Naive thymus-derived CD4-positive, alpha-beta T cell (primary cell): ENCODE measurements at places on chromosomes 13 and 19. TPM values are rescaled to one million over a fixed set of nuclear protein-coding genes. Genes with fewer than 3 reads are reported as not detected.

GRCh38 chr19:5394551-5395505, 54.2 kb upstream of the PTPRS start:
- DNase-seq: no peak

Gene C19orf67
- total RNA-seq: 0.60 TPM

Gene LILRB4
- 20.2 TPM for total RNA-seq

- no peak for DNase-seq
These were observed 216.9 kb downstream of the DNAJC15 start for GRCh38 chr13:43240278-43240677.

- DNase-seq: no peak
These were observed 186.2 kb upstream of the GPR12 start for GRCh38 chr13:26946684-26947343.

Gene AP1M2
- not detected for total RNA-seq

DNA sequence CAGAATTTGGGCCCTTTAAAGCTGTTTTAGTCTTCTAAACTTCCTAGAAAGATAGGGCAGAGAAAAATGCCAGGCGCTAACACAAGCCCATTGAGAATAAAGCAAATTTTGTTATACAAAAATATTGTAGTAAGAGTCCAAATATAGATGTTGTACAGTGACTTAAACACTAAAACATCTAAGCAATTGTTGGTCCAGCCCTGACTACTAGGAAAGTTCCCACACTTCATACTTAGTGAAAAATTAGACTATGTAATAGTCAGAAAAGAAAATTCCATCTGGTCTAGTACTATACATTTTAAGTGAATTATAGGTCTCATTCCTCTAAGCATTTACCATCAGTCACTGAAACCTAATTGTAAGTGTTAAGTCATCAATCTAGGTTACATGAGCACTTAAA, 1518.3 kb upstream of the SLC10A2 start:
- no peak for DNase-seq

Gene COX7A1
- total RNA-seq: not detected

DNA sequence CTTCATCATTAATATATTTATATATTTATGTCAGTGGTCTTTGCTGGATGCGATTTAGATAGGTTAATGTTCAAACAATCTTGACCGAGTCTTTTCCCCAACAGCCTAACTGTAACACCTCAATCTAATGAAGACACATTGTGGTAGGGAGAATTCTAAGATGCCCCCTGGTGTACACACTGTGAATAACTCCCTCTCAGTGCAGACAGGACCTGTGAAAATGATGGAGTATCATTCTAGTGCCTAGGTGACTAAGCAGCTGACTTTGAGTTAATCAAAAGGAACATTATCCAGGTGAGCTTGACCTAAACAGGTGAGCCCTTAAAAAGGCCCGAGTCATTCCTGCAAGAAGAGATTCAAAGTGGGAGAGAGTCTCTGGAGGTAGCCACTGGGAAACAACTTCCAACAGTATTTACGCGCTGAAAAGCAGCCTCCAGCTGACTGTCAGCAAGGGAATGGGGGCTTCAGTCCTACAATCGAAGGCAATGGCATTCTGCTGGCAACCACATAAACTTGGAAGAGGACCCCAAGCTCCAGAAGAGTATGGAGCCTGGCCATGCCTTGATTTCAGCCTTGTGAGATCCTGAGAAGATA, 28.0 kb upstream of the KBTBD7 start:
- peak; percentile 55 for DNase-seq

Gene PRKCG
- total RNA-seq: not detected in 2 replicates

DNA sequence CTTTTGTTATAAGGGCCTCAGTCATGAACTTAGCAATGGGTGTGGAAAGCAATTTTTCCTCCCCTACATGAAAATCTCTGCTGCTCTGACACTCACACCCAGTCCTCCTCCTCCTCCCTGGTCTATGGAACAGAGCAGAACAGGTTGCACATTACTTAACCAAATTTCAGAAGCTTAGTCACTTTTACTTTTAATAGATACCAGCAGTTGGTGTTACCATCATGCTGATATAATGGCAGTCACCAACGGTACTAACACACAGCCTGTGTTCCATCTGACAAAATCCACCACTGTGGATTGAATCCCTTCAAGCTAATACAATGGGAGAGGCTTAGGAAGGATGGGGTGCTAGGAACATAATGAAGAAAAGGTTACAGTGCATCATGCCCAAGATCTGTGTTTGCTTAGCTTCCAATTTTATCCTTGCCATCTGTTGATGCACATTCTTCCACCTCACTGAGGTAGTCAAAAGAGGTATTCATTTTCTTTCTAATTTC, 9.8 kb downstream of the TPT1 start:
- DNase-seq: no peak

DNA sequence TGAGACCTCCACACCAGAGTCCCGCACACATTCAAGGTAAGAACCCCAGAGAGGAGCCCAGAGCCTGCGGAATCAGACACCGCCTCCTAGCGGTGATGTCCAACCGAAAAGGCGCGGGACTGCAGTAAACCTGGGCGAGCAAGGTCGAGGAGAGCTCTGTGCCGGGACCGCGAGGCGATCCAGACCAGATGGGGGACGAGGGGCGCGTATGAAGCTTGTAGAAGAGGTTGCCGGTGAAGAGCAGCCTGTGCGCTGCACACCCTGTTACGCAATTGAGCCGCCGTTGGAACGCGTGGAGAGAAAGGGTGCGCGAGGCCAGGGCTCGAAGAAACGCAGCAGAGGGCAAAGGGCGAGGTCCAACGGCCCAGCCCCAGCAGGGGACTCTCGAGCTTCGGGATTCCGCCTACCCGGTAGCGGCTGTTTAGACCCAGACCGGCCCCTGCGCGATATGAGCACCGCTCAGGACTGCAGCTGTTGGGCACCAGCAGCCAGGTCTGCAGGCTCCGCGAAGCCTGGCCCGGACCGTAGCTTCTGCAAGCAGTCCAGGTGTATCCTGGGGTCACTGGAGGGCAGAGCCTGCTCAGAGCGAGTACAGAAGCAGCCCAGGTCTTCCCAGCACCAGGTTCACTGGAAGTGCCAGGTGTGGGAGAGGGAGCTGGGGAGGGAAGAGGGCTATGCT, 65.9 kb upstream of the ZNF599 start:
- no peak for DNase-seq

Gene FFAR1
- total RNA-seq: 1.3 TPM

DNA sequence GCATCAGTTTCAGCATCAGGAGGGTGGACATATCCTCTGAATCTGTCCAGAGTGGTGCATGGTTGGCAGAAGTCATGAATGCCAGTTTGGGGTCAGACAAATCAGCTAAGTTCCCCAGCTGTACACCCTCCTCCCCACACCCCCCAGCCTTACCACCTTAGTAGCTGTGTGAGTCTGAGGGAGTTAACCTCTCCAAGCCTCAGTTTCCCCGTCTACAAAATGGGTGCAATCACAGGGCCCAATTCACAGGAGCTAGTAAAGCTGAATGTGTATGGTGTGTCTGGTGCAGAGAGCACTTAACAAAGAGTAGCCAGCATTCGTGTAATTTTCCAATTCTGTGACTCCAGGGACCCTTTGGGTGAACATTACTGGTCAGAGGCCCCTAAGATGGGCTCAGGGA, 13.4 kb upstream of the ZNF358 start:
- no peak for DNase-seq

Gene CYP4F22
- total RNA-seq: not detected
